Ovary (tissue), 10 donors: ENCODE measurements at places on chromosomes 11 and 22. TPM values are rescaled to one million over a fixed set of nuclear protein-coding genes. Genes with fewer than 3 reads are reported as not detected.

DNA sequence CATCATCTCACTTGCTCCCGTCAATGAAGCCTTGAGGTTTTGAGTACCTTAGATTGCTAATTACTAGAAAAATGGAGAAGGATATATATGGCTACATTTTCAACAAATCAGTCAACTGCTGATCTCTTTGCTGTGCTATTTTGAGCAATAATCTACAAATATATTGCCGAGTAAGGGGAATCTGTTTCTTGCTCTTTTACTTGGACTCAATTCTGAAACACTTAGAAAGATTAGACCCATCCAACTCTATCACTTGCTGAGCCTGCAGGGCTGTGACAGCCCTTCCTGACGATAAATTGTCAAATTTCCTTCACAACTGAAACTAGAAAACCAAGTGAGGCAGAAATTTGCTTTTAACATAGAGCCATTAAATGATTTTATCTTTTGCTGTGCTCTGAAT lies 16.9 kb downstream of the FEZ1 start:
- H3K36me3 ChIP-seq = no peaks in the 10 kb centered on the region
- H3K4me1 ChIP-seq = no peaks in the 10 kb centered on the region
- H3K4me3 ChIP-seq = no peak overlapping the region
- no peaks in the 10 kb centered on the region for H3K27me3 ChIP-seq
- no peak for DNase-seq
- no peak overlapping the region for H3K27ac ChIP-seq

Gene ARHGAP8
- polyA plus RNA-seq = 2.1 TPM

Gene UBQLNL
- polyA plus RNA-seq = 0.87 TPM

Gene PAX6
- polyA plus RNA-seq = not detected

DNA sequence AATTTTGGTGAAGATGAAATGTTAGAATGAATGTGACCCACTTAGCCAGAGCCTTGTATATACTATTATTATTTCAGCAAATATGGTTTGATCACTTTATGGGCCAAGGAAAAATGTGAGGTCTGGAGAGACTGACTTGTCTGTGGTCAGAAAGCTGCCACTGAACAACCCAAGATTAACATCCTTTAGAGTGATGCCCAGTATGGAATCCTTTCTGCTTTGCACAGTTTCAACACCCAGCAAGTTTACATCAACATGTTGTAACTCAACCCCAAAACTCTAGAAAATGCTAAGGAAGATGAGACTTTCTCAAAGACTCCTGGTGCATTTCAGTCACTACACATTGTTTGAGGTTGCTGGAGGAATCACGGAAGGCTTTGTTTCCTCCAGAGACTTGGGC lies 107.7 kb downstream of the SNX19 start:
- no peaks in the 10 kb centered on the region for H3K27me3 ChIP-seq
- DNase-seq = no peak
- H3K4me3 ChIP-seq = no peak overlapping the region
- H3K4me1 ChIP-seq = no peaks in the 10 kb centered on the region
- no peak overlapping the region for H3K27ac ChIP-seq

DNA sequence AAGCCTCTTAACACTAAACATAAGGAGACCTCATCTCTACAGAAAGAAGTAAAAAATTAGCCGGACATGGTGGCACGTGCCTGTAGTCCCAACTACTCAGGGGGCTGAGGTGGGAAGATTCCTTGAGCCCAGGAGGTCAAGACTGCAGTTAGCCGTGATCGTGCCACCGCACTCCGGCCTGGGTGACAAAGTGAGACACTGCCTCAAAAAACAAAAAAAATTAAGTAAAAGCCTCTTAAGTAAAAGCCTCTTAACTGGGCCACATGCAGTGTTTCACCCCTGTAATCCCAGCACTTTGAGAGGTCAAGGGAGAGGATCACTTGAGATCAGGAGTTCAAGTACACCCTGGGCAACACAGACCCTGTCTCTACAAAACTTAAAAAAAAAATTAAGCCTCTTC lies 25.7 kb downstream of the CELF1 start:
- no peak overlapping the region for H3K27ac ChIP-seq
- H3K27me3 ChIP-seq = no peaks in the 10 kb centered on the region
- peaks cover 24% of the 10 kb centered on the region for H3K4me1 ChIP-seq
- no peaks in the 10 kb centered on the region for H3K36me3 ChIP-seq

GRCh38 chr11:26583550-26583949 lies 11.5 kb upstream of the MUC15 start:
- H3K27me3 ChIP-seq = no peaks in the 10 kb centered on the region
- DNase-seq = no peak
- no peaks in the 10 kb centered on the region for H3K36me3 ChIP-seq

- H3K36me3 ChIP-seq = no peaks in the 10 kb centered on the region
- peak overlapping the region; percentile 77 for H3K4me3 ChIP-seq
- no peaks in the 10 kb centered on the region for H3K27me3 ChIP-seq
- H3K4me1 ChIP-seq = no peaks in the 10 kb centered on the region
- no peak overlapping the region for H3K27ac ChIP-seq
These were observed 601 bp upstream of the LRP4 start for GRCh38 chr11:46918788-46919513.

GRCh38 chr22:37986371-37986770 lies 2.0 kb upstream of the SOX10 start:
- no peaks in the 10 kb centered on the region for H3K4me1 ChIP-seq
- DNase-seq = no peak
- no peaks in the 10 kb centered on the region for H3K36me3 ChIP-seq
- no peaks in the 10 kb centered on the region for H3K27me3 ChIP-seq

Gene WBP2NL
- polyA plus RNA-seq = 0.48 TPM
